ENCODE measurements at places on chromosomes 2 and 18.
A peak's percentile ranks its signal among the peaks of the same experiment; 100 is the strongest.

DNA sequence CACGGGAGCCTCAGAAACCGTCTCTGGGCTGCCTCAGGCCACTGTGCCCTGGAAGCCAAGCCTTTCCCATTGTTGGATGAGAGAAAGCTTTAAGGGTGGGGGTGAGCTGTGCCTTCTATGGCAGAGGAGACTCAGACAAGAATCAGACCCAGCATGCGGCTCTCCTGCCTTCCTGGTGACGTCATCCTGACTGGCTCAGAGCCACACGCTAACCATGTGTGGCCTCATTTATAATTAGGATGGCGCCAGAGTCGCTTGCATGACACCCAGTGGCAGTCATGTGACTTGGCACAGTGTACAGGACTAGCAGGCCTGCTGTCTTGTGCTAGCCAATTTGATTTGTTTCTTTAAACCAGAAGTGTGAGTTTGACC, 99.1 kb downstream of the SH3BP4 start:
- no peak overlapping the region for H3K4me3 ChIP-seq
- peaks cover 6% of the 10 kb centered on the region for H3K4me1 ChIP-seq
- peak; percentile 86 for DNase-seq
- peaks cover 12% of the 10 kb centered on the region for H3K36me3 ChIP-seq

DNA sequence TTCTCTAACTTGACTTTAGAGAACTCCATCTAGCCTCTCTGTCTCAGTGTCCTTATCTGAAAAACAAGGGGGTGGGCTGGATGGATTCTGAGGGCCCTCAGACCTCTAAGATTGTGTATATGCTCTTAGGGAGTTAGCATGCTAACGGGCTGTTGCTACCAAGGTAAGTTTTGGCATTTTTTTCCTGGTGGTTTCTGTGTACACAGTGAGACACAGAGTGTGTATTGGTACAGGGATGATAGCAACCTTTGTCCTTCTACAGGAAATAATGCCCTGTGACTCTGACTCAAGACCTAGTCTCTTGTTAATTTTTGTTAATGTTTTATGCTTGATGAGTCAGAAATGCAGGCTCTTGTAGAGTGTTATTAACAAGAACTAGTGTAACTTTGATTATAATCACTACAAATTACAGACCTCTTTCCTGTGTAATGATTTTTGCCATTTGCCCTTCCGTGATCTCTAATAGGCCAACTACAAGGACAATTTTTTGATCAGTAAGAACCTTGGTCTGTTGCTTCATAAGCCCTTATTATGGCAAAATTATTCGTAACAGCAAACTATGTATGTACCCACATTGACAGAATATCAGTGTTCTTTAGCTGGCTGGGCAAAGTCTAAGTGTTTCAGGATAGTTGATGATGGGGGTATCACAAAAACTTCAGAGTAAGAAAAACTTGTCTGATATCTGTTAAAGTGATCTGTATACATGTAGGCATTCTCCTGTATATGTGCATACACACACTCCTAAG, 89.7 kb downstream of the SPTBN1 start:
- H3K36me3 ChIP-seq: no peaks in the 10 kb centered on the region
- no peak for DNase-seq
- peaks cover 47% of the 10 kb centered on the region for H3K4me1 ChIP-seq
- H3K4me3 ChIP-seq: no peak overlapping the region
- H3K27ac ChIP-seq: no peak overlapping the region

DNA sequence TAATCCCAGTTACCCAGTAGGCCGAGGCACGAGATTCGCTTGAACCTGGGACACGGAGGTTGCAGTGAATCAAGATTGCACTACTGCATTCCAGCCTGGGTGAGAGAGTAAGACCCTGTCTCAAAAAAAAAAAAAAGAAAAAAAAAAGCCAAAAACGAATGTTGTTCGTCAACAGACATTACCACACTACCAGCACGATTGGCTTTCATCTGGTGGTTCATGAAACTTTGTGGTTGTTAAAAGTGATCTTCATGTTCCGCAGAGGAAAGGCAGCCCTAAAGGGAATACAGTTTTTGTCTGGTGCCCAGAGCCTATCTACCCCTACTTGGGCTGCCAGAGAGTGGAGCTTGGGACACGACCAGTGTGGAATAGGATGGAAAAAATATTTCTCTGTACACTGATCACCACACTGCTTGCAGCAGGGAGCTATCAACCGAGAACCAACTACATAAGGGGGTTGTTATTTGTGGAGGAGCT, 13.6 kb upstream of the CXCR4 start:
- DNase-seq: no peak
- H3K4me1 ChIP-seq: no peaks in the 10 kb centered on the region
- no peak overlapping the region for H3K4me3 ChIP-seq
- H3K36me3 ChIP-seq: no peaks in the 10 kb centered on the region
- no peaks in the 10 kb centered on the region for H3K27me3 ChIP-seq

GRCh38 chr2:229610333-229610732, 104.0 kb downstream of the DNER start:
- no peak for DNase-seq
- H3K4me1 ChIP-seq: no peaks in the 10 kb centered on the region
- H3K4me3 ChIP-seq: no peak overlapping the region
- H3K27me3 ChIP-seq: no peaks in the 10 kb centered on the region

DNA sequence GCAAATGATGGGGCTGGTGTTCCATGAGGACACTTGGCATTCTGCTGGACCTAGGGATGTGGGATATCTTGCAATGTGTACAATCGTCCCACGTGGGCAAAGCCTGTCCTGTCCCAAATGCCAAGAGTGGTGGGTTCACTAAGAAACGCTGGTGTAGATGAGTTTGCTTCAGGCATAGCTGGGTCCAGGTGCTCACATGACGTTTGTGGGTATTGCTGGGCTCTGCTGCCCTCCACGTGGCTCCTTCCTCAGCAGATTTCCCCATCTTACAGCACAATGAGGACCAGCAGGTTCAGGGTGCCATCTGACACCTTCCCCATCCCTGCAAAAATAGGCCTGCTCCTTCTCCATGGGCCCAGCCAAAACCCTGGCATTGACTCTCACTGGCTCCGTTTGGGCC, 105.9 kb downstream of the SEPTIN10 start:
- no peaks in the 10 kb centered on the region for H3K36me3 ChIP-seq
- no peaks in the 10 kb centered on the region for H3K27me3 ChIP-seq
- no peak overlapping the region for H3K27ac ChIP-seq
- DNase-seq: no peak
- H3K4me3 ChIP-seq: no peak overlapping the region

DNA sequence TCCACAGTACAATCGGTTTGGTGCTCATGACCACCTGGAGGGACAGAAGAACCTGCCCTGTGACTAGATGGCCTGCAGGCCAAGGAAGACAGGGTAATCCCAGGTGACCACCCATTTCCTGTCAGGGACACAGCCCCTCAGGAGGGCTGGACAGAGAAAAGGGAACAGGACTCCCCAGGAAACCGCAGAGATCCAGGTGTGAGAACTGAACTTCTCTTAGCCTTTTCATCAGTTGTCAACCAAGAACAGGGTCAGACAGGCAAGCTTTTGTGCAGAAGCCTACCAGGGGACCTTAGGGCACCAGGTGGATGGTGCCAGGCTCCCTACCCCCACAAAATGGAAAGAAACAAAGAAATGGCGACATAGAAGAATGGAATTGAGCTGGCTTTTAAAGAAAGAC, 132.3 kb downstream of the HDAC4 start:
- H3K4me3 ChIP-seq: no peak overlapping the region
- peaks cover 48% of the 10 kb centered on the region for H3K4me1 ChIP-seq
- DNase-seq: no peak
- H3K36me3 ChIP-seq: no peaks in the 10 kb centered on the region
- H3K27ac ChIP-seq: peak overlapping the region; percentile 90

Measured in left lung (tissue), 14 donors.